Left kidney (tissue), 8 donors: ENCODE measurements at places on chromosomes 16 and 17. TPM values are rescaled to one million over a fixed set of nuclear protein-coding genes. Genes with fewer than 3 reads are reported as not detected.

KRTAP4-1 gene
- polyA plus RNA-seq, result not detected

HOXB8 gene
- 44.8 TPM for polyA plus RNA-seq

CNTROB gene
- polyA plus RNA-seq, result 67.3 TPM

DNA sequence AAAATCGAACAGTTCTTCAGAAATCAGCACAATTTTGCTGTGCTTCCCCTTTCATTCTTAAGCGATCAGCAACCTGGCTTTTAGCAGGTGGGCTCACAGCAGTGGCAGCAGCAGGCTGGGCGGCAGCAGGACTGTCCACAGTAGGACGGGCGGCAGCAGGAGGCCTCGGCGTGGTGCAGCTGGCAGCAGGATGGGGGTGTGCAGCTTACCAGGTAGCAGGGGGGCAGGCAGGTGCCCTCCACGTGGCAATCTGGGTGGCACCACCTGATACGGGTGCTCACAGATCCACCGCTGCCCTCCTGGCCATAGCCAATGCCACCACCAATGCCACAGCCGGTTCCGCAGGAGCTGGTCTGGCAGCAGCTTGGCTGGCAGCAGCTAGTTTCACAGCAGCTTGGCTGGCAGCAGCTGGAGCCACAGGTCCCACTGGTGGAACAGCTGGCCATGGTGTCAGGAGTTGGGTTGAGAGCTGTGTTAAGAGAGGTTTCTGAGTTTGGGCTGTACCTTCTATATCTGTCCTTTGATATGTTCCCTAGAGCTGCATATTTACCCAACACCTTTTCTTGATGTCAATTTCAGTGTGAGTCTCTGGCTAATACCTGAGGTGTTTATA lies at the start of gene KRTAP1-4:
TSS of gene KRTAP1-4 (minus strand) at position 563 of the 613 bp plus-strand sequence. CDS start at position 446, 117 bp downstream.
- no peak for DNase-seq

- no peak for DNase-seq
Measured at GRCh38 chr16:81481207-81481821, 36.7 kb downstream of the CMIP start.

DNA sequence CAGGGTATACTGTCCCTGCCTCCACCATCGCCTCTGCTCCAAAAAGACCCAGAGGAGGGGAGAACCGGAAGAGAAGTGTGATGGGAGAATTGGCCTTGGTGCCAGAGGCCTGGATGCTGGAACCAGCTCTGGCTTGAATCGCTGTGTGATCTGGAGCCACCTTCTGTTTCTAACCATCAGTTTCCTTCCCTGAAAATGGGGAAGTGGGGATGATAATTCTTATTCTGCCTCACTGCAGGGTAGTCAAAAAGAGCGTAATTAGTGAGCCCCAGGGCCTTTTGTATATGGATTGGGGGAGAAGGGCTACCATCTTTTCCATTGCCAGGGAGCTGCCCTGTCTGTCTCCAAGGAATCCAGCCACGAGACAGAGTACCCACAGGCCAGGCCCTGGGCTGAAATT lies 52.2 kb downstream of the CCT6B start:
- no peak for DNase-seq
